ENCODE measurements at places on chromosomes 4 and X. TPM values are rescaled to one million over a fixed set of nuclear protein-coding genes. Genes with fewer than 3 reads are reported as not detected.

The MAGEA1 gene
- not detected for total RNA-seq

The TMEM255A gene
- total RNA-seq = 2.9 TPM

The HTN3 gene
- not detected for total RNA-seq

The ADGRA3 gene
- 48.8 TPM for total RNA-seq

The ATG4A gene
- total RNA-seq = 12.0 TPM

The ASMT gene
- total RNA-seq = not detected

The PDLIM3 gene
- total RNA-seq = 2,123 TPM

The MAOB gene
- total RNA-seq = 24.5 TPM

The GLRA2 gene
- not detected for total RNA-seq

The CCNA2 gene
- total RNA-seq = 2.9 TPM

The FGF2 gene
- 47.4 TPM for total RNA-seq

The GLOD5 gene
- total RNA-seq = not detected

The FGB gene
- total RNA-seq = not detected

The SYP gene
- 10.5 TPM for total RNA-seq

The GPAT3 gene
- 1.7 TPM for total RNA-seq

The EFNB1 gene
- 24.0 TPM for total RNA-seq

The ZNF732 gene
- total RNA-seq = not detected

The DCAF12L2 gene
- 1.8 TPM for total RNA-seq

The TDO2 gene
- not detected for total RNA-seq

The VSIG1 gene
- total RNA-seq = not detected

The AKAP14 gene
- total RNA-seq = not detected

The HSD17B13 gene
- 0.54 TPM for total RNA-seq

The AFP gene
- total RNA-seq = not detected

The ARHGEF38 gene
- not detected for total RNA-seq

The NPFFR2 gene
- total RNA-seq = 0.54 TPM

The NRK gene
- total RNA-seq = 3.1 TPM

The DRD5 gene
- total RNA-seq = not detected

The GYPA gene
- not detected for total RNA-seq

The DOK7 gene
- 1.4 TPM for total RNA-seq

The GAGE2A gene
- not detected for total RNA-seq

The GLRA3 gene
- total RNA-seq = 0.13 TPM

The TMEM47 gene
- 210 TPM for total RNA-seq

The TRIML2 gene
- total RNA-seq = 0.40 TPM

The MAGEB2 gene
- total RNA-seq = not detected

The MAGIX gene
- 4.5 TPM for total RNA-seq

The MAGEA11 gene
- total RNA-seq = not detected

The ARHGAP36 gene
- total RNA-seq = not detected

The PRKG2 gene
- total RNA-seq = 24.9 TPM

The GPR173 gene
- 0.67 TPM for total RNA-seq

The SHROOM4 gene
- 15.1 TPM for total RNA-seq

The RASGEF1B gene
- 10.5 TPM for total RNA-seq

The VEGFC gene
- total RNA-seq = 8.3 TPM

The PRSS12 gene
- 0.47 TPM for total RNA-seq

The NAT8L gene
- not detected for total RNA-seq

The SORBS2 gene
- total RNA-seq = 1,366 TPM

The AFAP1 gene
- total RNA-seq = 43.7 TPM

The PPARGC1A gene
- 27.7 TPM for total RNA-seq

The INTS6L gene
- 7.6 TPM for total RNA-seq

The POU4F2 gene
- not detected for total RNA-seq

Data from gastroesophageal sphincter (tissue), 4 donors.